Keratinocyte (primary cell): ENCODE measurements at places on chromosomes 11 and 22. TPM values are rescaled to one million over a fixed set of nuclear protein-coding genes. Genes with fewer than 3 reads are reported as not detected.

DNA sequence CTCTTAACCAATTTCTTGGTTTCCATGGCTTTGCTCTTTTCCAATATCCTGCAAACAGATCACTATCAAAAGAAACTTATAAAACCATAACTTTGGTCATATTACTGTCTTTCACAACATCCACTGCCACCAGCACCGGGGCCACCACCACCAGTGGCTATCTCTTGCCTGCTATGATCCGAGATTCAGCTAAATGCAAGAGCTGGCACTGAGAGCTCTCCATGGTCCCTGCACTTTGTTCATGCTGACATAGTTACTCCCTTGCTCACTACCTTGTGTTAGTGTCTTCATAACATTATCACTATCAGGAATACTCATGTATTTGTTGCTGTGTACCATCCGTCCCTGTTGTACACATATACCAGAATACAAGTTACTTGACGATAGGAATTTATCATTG lies 299.0 kb downstream of the ETS1 start:
- no peak overlapping the region for H3K4me3 ChIP-seq
- no peak for DNase-seq
- H3K36me3 ChIP-seq = no peaks in the 10 kb centered on the region
- H3K27ac ChIP-seq = no peak overlapping the region
- H3K27me3 ChIP-seq = no peaks in the 10 kb centered on the region

The CD248 gene
- polyA plus RNA-seq = 0.02 to 0.40 TPM (median 0.12 TPM) in 3 replicates

- no peaks in the 10 kb centered on the region for H3K27me3 ChIP-seq
- DNase-seq = no peak
- peaks cover 5% of the 10 kb centered on the region for H3K36me3 ChIP-seq
- H3K4me1 ChIP-seq = peaks cover 13% of the 10 kb centered on the region
These were observed 21.8 kb upstream of the RRM1 start for GRCh38 chr11:4072668-4073285.

- no peak overlapping the region for H3K4me3 ChIP-seq
- no peak for DNase-seq
These were observed 12.2 kb downstream of the MRGPRF start for GRCh38 chr11:69000831-69001242.
